ENCODE measurements at places on chromosomes 4 and X.

- no peak for DNase-seq
These were observed 17.6 kb downstream of the BLOC1S4 start for GRCh38 chr4:6733358-6734164.

GRCh38 chr4:6390356-6390755, 82.1 kb downstream of the PPP2R2C start:
- DNase-seq = peak; percentile 79

DNA sequence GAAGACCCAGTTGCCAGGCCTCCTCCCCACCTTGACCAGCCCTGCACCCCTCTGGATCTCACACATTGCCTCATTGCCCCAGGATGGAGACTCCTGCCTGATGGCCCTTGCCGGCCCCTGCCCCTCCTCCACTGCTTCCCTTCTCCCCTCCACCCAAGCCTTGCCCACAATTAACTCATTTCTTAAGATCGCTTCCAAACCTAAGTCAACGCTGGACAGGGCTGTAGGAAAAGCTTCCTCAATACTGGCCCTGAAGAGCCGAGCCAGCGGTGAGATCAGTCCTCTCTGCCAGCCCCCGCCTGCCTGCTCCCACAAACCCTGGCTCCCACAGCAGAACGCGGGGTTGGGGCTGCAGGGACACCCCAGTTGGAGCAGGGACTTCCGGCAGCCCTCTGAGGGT, 7.5 kb upstream of the HAUS7 start:
- DNase-seq = peak; percentile 55

GRCh38 chr4:42344749-42345148, 52.5 kb upstream of the SHISA3 start:
- no peak for DNase-seq

GRCh38 chrX:8049827-8050226, 121.2 kb downstream of the VCX2 start:
- DNase-seq = no peak

DNA sequence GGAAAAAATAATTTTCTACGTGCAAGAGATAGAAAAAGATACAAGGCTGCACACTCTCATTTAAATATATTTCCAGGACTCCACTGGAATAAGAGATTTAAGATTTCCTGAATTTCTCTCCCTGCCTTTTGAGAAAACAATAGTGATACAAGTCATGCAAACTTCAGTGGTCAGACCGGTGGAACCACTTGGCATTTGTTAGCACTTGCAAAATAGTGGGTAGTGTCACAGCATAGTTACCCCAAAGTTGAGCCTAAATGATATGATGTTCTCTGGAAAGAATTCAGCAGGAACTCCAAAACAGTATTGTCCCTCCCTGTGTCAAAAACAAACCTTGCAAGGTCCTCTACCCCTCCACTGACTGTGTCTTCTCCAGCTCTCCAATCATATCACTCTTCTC, 102.3 kb downstream of the ANKRD50 start:
- no peak for DNase-seq

- no peak for DNase-seq
These were observed 130.2 kb downstream of the CHRDL1 start for GRCh38 chrX:110665223-110666002.

GRCh38 chr4:150379454-150379853, 202.5 kb upstream of the MAB21L2 start:
- DNase-seq = no peak

GRCh38 chr4:17494258-17495190, 17.4 kb downstream of the QDPR start:
- no peak for DNase-seq

- no peak for DNase-seq
These were observed 527.3 kb downstream of the TLL1 start for GRCh38 chr4:166400270-166400894.

DNA sequence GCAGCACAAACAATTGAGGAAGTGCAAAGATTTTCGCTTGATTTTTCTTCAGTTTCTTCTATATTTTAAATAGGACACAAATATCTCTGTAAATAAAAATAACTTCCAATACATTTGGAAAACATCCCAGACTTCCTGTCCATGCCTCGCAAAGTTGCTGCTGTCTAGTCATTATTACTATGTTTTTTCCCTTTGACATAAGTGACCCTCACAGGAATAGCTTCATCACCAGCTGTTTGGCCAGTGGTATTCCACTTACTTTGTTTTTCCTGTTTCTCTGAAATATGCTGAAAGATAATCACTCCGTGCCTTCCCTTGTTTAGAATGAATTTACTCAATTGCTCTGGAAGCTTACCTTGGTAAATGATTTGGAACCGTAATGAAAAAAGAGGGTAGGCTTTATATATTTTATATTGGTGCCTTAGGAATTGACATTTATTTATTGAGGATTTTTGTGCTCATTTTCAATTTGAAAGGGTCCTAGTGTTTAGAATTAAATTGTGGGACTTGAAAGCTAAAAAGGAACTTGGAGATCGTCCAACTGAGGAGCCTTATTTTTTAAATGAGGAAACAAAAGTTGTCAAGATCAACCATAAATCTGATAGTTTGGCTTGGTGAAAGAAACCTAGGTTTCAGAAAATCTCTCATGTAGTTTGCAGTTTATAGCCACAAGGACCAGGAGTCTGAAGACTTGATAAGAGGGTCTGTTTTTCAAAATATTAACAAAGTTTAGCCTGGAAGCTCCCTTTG, 65.6 kb downstream of the CDKL5 start:
- DNase-seq = no peak

DNA sequence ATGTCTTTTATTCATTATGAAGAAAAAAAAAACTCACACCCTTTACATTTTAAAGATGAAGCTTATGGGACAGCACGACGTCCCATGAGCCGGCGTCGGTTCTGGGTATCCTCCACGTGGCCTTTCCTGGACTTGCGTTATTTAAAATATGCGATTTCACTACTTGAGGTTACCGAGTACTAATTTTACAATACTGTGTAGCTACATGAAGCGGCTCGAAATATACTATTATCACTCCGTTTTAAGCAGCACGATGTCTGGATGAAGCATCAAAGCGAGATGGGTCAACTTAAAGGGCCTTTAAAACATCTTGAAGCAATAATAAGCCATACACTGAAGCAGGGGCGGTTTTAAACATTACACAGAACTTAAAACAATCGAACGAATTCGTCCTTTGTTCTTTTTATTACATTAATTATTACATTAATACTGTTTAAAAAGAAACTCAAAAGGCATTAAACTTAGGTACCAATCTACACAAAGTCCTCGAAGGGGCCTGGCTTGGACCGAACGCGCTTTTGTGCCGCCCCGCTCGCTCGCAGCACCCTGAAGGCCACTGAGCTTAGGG, 1.4 kb upstream of the KLF3 start:
- no peak for DNase-seq

DNA sequence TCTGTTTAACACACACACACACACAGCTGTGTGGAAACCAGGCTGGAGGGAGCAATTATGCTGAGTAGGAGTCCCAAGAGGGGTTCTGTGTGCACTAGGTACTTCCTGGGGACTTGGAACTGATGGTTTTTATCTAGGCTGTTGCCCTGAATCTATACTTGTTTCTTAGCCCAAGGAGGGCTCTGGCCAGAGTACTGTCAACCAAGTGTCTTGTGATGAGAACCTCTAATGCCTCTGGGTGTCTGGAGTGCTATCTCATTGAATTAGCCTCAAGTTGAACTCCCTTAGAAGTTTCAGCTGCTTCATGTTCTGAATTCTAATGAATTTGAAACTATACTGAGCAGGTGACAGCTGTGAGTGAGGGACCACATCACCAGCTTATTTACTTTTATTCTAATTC, 16.6 kb downstream of the ARHGAP24 start:
- no peak for DNase-seq

- no peak for DNase-seq
These were observed 135.8 kb upstream of the PUDP start for GRCh38 chrX:7283741-7284140.

GRCh38 chr4:26083987-26084386, 170.0 kb downstream of the SMIM20 start:
- no peak for DNase-seq

GRCh38 chrX:152942077-152942442, 44.2 kb downstream of the ZNF185 start:
- no peak for DNase-seq

DNA sequence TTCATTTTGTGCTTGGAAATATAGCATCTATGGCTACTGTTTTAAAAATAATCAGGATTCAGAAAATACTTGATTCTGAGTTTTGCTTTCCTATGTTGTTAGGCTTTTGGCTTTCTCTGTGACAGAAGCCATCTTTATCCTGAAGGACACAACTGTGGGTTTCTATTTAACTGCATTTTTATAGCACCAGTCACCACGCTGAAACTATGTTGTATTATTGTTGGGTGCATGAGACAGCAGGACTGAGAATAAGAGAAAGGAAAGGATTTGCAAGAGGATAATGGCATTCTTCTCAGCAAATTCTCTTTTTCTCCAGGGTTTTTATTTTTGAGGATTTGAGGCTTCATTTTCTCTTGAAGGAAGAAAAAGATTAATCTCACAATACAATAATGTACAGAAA, 10.1 kb upstream of the NEUROG2 start:
- DNase-seq = no peak

DNA sequence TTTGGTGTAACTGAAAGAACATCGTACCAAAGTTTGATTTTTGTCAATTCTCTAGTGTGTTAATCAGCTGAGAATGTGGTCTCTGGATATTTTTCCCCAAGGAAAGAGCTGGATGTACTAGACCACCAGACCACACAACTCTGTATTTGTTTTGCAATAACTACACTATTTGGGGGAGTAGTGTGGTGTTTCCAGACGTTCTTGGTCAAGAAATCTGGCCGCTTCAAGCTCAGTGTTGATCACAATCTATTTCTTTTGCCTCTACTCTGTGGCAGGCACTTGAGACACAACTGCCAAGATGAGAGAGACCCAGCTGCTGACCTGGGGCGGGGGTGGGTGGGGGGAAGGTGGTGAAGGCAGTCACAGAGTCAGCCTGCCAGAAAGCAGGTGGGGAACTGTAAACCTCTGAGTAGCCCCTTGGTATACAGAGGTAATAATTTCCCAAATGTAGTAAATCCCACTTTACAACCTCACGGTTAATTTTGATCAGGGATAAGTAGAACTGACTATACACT, 30.6 kb downstream of the PTTG2 start:
- DNase-seq = no peak

DNA sequence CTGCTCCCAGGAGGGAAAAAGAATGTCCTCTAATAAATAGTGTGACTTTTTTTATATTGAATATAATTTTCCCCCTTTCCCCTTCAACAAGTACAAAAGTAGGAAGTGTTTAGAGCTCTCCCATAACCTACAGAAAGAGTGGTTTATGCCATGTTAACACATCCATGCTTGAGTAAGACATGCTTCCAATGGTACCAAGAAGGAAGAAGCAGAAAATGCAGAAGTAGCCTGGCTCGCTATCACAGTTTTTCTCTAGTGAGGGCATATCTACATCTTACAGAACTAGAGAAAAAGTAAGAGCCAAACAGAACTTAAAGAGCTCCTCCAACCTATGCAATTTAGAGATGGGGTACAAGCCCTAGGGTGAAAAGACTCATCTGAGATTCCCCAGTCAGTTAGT, 82.5 kb downstream of the ARHGEF9 start:
- DNase-seq = no peak

DNA sequence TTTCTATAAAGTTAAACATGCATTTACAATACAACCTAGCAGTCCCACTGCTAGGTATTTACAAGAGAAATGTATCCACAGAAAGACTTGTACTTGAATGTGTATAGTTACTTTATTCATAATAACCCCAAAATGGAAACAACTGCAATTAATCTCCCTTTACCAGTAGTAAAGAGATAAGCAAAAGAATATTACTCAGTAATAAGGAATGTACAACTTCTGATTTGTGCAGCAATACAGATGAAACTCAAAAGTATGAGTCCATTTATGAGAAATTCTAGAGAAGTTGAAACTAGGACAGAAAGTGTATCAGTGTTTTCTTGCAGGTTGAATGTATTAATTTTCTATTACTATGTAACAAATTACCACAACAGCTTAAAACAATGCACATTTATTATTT, 15.2 kb downstream of the USP53 start:
- no peak for DNase-seq

- DNase-seq = peak; percentile 39
These were observed 33.8 kb downstream of the LONRF3 start for GRCh38 chrX:119008110-119008744.

DNA sequence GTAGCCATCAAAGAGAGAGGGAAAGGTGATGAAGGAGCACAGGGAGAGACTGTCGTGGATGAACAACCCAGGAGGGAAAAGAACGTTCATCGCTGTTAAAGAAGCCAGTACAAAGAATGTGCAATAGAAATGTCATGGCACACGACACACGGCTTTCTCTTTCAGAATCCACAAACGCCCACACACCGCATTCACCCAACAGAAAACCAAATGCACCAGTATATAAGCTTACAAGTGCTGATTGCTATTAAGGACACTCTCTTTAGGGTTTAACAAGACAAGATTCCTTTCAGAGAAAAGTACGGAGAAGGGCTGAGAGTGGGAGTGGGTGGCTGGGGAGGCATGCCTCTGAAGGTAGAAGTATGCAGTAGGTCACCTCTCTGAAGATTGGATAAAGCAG, 80.2 kb downstream of the C4orf51 start:
- no peak for DNase-seq

DNA sequence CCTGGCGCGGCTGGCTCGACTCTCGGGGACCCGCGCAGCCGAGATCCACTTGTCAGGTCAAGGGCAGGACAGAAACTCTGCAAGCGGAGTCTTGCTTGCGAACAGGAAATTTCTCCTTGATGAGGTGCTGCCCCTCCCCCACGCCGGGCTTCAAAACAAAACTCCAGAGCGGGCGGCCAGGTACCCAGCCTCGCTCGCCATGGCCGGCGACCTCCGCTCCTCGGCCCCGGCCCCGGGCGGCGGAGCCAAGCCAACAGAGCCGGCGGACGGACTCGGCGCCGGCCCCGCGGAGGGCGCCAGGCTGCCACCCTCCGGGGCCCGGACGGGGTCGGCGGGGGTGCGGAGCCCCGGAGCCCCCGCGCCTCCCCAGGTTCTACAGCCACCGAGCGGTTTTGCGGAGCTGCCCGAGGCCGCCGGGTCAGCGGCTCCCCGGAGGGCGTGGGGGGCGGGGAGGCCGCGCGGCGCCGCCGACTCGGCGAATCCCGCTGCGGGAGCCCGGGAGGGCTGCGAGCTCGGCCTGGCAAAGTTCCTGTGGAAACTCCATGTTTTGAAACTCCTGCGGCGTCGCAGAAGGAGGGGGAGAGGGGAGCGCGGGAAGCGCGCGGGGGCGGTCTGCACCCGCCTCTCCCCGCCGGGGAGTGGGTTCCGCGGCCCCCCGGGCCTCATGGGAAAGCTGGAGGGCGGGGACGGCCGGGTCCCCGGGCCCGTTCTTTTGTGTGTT, 11.7 kb upstream of the BCOR start:
- peak; percentile 77 for DNase-seq

All from left ventricle myocardium superior (tissue), 1 donor.